ENCODE measurements at places on chromosomes 7 and 10. TPM values are rescaled to one million over a fixed set of nuclear protein-coding genes. Genes with fewer than 3 reads are reported as not detected.

GRCh38 chr10:30828164-30828563, 198.6 kb upstream of the LYZL2 start:
- DNase-seq = no peak

GRCh38 chr10:132326344-132326889, 5.6 kb upstream of the LRRC27 start:
- DNase-seq = no peak

- DNase-seq = no peak
Observed at GRCh38 chr7:12738665-12739064, 51.2 kb downstream of the ARL4A start.

- DNase-seq = no peak
Observed at GRCh38 chr7:94250987-94251386, 143.7 kb upstream of the COL1A2 start.

- DNase-seq = peak; percentile 23
Observed at GRCh38 chr10:60827791-60828488, 49.7 kb downstream of the CDK1 start.

DNA sequence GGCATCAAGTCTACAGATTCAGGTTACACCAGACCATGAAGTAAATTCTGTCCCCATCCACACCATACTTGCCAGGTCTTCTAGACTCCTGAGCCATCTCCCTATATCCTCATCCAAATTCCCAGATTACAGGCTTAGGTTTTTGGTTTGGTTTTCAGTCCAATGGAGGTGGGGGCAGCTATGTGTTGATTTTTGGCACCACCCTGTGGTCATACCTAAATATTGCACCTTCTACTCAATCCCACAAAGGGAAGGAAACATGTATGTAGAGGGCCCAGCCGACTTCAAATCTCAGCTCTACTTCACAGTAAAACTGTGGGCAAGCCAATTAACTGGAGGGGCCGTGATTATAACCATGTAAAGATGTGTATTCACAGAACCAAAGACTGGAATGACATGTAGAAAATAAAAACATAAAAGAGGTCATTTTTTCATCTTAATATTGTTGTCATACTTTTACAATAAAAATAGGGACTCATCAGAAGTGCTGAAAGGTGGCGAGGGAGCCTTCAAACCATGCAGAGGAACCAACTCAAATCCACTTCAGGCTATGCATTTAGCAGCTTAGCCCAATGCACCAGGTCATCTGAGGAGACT, 19.8 kb downstream of the ERCC6 start:
- peak; percentile 26 for DNase-seq

DNA sequence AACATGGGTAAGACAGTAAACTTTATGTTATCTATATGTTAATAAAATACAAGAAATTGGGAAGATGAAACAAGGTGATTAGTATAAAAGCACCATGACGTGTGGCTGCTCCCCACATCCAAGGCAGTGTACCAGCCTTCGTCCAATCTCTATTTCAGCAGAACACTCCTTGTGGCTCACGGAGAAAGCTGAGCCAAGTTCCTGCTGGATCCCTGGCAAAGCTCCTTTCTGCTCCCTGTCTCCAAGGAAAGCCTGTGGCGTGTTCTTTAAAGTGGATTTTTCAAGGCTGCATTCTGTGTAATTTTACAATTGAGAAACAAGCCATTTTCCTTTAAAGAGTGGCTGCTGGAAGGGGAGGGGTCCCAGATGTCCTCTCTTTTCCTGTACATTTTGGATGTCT, 467.3 kb downstream of the PTPRN2 start:
- no peak for DNase-seq

DNA sequence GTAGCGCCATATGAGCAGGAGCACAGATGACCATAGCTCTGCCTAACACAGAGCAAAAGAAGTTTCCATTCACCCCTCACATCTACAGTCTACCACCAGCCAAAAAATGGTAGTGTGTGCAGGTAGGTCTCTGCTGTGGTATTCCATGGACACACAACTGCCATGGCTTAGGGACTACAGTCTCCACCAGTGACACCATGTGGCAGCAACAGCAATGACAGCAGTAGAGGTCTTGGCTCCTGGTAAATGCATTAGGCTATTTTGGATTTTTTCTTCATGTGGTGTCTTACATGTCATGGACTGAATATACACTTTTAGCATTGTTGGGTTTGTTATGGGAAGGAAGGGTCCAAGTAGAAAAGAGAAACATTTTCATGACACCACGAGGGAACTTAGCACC, 70.1 kb upstream of the CABCOCO1 start:
- DNase-seq = peak; percentile 6

DNA sequence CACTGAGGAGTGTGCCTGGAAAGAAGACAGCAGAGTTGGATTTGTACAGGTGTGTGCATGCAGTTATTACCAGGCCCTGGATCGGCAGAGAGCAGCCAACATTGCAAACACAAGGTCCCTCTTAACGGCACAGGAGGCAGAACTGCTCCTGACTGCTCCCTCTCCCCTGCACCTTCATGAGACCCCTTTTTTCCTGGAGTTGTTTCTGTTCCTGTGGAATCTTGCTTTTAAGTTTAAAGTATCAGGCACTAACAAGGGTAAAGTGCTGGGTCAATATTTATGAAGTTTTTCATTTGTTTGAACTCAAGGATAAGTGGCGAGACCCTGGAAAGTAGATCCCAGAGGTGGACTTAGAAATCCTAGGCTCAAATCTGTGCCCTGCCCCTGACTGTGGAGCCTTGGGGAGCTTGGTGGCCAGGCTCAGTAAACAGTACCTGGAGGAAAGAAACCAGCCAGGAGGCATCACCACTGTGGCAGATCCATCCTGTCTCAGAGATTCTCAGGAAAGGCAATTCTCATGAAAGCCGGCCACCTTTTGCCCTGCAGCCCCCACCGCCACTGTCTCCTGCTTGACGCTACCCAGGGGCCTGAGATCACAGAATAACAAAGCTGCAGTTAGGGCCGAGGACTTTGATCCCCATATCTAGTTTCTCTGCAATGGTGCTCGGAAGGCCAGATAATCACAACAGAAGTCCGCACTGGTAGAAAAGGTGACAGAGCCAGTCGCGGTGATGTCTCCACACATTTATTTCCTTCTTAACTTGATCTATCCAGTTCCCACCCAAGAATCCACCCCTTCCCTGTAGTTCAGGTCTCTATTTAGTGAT, 36.7 kb downstream of the DDC start:
- DNase-seq = no peak

GRCh38 chr10:109689785-109690184, 233.5 kb downstream of the XPNPEP1 start:
- no peak for DNase-seq

DNA sequence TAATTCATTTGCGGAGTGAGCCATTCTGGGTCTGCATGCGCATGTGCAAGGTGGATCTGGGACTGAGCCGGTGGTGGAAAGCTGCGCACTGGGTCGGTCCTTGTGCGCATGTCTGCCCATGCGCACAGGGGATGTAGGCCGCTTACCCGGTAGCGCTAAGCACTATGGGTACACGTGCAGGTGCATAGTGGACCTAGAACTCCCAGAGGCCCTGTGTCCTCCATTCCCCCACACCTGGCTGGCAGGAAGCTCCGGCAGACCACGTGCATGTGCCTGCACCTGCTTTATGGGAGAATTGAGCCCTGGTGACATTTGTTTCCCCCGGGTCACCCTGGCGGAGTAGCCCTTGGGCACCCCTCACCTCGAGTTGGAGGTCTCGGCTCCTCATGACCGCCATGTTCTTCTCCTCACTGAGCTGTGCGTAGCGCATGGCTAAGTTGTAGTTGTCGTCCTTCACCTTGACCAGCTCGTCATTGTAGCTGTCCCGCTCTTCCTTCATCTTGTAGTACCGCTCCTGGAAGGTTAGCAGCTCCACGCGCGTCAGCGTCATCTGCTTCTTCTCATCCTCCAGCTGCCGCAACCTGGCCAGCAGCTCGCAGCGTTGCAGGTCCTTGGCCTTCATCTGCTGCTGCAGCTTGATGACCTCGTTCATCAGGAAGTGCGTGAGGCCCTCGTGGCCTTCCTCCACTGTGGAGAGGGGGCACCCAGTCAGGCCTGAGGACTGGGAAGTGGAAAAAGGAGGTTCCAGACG, 99.6 kb downstream of the CARD11 start:
- no peak for DNase-seq

GRCh38 chr7:8714791-8715190, 281.4 kb downstream of the NXPH1 start:
- no peak for DNase-seq

DNA sequence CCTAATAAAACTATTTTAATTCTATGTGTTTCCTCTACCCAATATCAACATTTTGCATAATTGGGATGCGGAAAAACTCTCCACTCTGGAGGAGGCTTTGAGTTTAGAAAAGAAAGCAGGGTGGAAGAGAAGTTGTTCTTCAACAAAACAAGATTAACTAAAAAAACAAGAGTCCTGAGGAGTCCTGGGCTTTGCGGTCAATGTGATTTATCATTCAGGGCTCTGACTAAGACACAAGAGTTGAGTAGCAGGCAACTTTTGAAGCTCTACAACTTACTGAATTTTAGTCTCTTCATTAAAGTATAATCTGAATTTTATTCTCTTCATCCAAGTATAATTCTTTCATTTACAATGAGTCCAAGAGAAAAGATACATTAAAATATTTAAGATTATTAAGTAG, 18.3 kb upstream of the TMEM26 start:
- no peak for DNase-seq

AKR1C4 gene
- not detected for polyA plus RNA-seq

FRMPD2 gene
- polyA plus RNA-seq = 0.41 TPM

HPSE2 gene
- polyA plus RNA-seq = not detected

C7orf57 gene
- polyA plus RNA-seq = 1.1 TPM

PPP1R3A gene
- polyA plus RNA-seq = not detected

PLAC9 gene
- polyA plus RNA-seq = 0.10 TPM

FOXI2 gene
- polyA plus RNA-seq = not detected

Measured in mammary epithelial cell (primary cell).